IMR-90 (cell line): ENCODE measurements at places on chromosomes 3 and 15. TPM values are rescaled to one million over a fixed set of nuclear protein-coding genes. Genes with fewer than 3 reads are reported as not detected.

The ONECUT1 gene
- not detected in 2 replicates for total RNA-seq

The GOLGA8O gene
- 0.36 and 0.56 TPM in 2 replicates for total RNA-seq

The BBX gene
- 87.5 and 107 TPM in 2 replicates for total RNA-seq

The ITPKA gene
- total RNA-seq = 1.1 and 1.4 TPM in 2 replicates

The CSPG5 gene
- total RNA-seq = under 0.01 TPM in 2 replicates

The CLDN16 gene
- under 0.01 TPM in 2 replicates for total RNA-seq

The POTEB2 gene
- not detected in 2 replicates for total RNA-seq

The FEZF2 gene
- not detected in 2 replicates for total RNA-seq

The SNX22 gene
- under 0.01 and 0.18 TPM in 2 replicates for total RNA-seq

The PCLAF gene
- total RNA-seq = 12.9 and 34.2 TPM in 2 replicates

The PML gene
- 8.8 and 10.3 TPM in 2 replicates for total RNA-seq
